ENCODE measurements at places on chromosomes 13 and 19.

DNA sequence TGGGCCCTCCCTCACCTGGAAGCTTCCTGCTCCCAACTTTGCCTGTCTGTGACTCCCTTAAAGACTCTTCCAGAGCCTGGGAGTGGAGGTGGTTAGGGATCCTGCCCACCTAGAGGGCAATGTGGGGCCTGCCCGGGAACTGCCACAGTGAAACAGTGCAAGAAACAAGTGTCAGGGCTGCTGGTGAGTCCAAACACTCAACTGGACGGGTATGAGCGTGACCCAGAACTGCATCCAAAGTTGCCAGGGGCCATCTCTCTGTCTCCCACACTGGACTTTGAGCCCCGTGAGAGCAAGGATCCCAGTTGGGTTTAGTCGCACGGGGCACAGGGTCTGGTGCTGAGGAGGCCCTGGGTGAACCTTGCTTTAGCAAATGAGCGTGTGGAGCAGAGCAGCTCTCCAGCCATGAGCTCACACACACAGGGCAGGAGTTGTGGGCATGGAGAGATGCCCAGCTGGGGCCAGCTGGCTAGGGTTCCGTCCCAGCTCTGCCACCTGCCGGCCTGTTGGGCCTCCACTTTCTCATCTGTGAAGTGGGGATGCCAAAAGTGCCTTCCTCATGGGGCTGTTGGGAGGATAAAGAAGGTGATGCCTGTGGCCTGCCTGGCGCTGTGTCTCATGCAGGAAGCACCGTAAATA lies 2.8 kb upstream of the NUMBL start:
- no peak for DNase-seq

DNA sequence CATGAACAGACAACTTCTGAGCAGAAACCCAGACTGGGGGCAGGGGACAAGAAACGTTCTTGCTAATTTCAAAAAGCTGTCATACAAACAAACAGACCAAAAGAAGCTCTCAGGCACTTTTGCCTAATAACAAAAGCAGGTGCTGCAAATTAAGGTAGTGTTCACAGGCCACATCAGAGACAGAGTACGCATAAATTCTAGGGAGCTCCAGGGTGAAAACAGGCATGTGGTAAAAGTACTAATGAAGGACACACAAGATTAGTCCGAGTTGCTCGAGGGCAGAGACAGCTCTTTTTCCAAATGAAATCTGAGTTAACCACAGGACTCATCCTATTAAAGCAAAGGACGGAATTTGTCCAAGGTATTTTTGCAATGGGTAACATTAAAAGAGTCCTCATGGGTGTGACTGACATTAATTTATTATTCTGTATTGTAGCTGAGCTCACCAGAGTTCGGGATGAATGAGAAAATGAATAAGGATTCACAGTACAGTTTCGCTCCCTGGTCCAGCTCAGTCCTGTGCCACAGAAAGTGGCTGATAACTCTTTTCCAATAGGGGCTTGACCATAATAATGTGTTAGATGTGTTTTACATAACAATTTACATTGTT lies 197.3 kb downstream of the LHFPL6 start:
- no peak for DNase-seq

DNA sequence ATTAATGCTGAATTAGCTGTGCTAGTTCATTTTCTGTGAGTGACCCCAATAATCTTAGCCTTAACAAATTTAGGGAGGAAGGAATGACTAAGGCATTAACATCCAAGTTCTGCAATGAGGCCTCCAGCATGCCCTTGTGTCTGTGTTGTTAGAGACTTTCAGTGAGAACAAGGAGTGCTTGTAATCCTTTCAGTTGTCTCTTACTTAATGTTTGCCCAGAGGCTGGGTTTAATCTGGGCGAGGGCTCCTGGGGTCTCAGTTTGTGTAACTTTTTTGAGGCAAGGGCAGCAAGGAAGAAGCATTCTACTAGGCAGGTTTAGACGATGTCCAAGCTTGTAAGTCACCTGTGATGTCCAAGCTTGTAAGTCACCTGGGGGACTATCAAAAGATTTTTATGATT lies 24.3 kb downstream of the CCNA1 start:
- no peak for DNase-seq

- no peak for DNase-seq
Measured at GRCh38 chr13:77724092-77724491, 26.6 kb downstream of the SLAIN1 start.

- DNase-seq, result no peak
Measured at GRCh38 chr19:54420383-54421168, 5.3 kb downstream of the TTYH1 start.

- DNase-seq, result no peak
Measured at GRCh38 chr19:3642987-3643673, 16.5 kb upstream of the CACTIN start.

- no peak for DNase-seq
Measured at GRCh38 chr13:35729926-35730627, 253.6 kb upstream of the MAB21L1 start.

DNA sequence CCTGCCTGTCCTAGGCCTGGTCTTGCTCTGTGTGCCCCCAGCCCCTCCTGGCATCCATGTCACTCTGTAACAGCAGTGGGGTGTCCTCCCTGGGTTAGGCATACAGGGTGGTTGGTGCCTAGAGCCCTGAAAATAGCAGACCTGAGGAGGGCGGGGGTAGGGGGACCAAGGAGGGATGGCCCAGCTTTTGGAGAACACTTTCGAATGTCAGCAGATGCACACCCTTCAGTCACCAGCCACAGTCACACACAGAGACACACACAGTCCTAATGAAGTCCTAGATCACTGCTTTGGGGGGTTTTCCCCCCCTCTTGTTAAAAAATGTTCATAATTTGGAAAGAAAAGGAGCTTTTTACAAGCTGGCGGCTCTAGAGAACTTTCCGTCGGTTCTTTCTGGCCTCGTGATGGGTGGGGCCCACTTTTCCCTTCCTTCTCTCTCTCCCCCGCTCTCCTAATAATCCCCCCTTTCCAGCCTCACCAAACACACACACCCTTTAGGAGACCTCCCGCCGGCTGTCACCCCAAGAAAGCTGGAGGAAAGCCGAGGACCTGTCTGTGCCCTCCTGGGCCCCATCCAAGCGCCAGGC lies 47.9 kb downstream of the LYL1 start:
- DNase-seq, result no peak

DNA sequence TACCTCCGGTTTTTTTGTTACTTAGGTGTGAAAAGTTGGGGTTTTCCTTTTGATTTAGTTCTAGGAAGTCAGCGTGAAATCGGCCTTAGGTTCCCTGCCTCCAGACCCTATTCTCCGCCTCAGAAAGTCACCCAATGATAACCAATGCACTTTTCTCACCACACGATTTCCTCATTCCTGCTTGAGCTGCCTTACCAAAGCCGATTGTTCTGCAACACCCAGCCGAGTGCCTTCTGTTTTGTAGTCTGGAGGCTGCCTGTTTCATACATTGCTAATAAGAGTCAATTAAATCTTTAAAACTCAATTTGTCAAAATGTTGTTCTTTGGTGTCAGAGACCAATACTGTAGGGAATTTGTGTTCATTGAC lies 39.7 kb downstream of the GJA3 start:
- no peak for DNase-seq

DNA sequence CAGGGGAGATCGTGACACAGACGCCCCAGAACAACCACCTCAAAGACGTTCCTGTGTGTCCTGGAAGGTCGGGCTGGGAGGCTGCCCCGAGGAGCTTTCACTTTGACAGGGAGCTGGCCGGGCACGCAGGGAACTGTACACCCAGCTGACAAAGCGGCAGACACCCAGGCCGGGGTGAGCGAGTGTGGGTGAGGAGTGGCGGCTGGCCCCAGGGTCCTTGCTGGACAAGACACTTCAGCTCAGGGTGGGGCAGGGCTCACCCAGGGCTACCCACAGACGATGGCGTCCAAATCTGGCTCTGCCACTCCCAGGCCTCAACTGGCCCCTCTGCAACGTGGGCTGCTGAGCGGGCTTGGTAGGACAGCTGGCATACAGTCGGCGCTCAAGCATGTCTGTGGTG lies 2.0 kb downstream of the FGF22 start:
- no peak for DNase-seq

Data from activated gamma-delta T cell (primary cell).